ENCODE measurements at places on chromosomes 1 and 21. TPM values are rescaled to one million over a fixed set of nuclear protein-coding genes. Genes with fewer than 3 reads are reported as not detected.

GRCh38 chr1:91133248-91133647 is 111.4 kb upstream of the ZNF644 start:
- DNase-seq = no peak

- DNase-seq = no peak
These were observed 19.3 kb upstream of the UBL4B start for GRCh38 chr1:110092991-110093390.

GRCh38 chr1:153305682-153306081 is 7.1 kb downstream of the PGLYRP3 start:
- DNase-seq = no peak

The DNASE2B gene
- not detected for total RNA-seq

The LYSMD1 gene
- 4.5 TPM for total RNA-seq
